ENCODE measurements at places on chromosomes 1 and 21.

DNA sequence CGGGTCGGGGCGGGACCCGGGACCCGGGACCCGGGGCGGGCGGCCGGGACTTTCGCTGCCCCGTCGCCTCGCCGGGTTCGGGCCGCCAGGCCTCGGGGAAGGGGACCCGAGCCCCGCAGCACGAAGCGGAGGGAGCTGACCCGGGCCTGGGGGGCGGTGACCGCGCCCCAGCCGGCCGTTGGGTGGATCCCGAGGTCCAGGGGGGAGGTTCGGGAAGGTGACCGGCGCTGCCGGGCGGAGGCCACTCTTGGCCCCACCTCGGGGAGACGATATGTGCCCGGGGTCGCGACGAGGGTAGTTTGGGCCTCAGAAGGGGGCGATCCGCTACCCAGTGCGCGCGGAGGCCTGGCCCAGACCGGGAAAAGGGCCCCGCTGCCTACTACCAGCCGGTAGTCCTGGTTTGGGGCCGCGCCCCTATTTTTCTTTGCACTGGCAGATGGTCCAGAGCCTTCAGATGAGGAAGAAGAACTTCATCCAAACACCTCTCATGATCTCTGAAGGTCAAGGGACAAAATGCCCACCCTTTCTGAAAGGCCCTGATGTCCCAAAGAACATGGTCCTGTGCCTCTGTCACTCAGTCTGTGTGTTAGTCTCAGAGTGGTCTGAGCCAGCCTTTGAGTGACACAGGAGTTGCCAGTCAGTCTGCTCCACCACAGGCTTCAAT is 766 bp downstream of the AGO4 start:
- DNase-seq, result no peak

GRCh38 chr21:44398499-44398898 is 45.1 kb downstream of the TRPM2 start:
- DNase-seq, result no peak

- no peak for DNase-seq
Measured at GRCh38 chr1:91325456-91325855, 79.2 kb downstream of the HFM1 start.

DNA sequence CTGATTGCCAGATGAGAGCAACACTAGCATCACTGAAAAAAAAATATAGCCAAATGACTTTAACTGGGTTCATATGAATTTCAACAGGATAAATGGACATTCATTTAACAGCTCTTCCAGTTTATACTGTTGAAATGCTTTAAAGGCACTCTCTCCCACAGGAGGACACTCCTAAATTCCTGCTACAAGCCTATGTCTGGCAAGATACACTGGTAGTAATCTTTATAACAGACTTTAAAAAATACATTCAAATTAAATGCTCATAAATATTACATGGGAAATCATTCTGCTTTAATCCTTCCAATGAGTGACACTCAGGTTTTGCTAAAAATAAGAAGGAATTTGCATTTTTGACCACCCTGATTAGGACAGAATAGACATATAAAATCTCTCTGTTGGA is 526.7 kb upstream of the ADAMTS5 start:
- DNase-seq, result no peak

DNA sequence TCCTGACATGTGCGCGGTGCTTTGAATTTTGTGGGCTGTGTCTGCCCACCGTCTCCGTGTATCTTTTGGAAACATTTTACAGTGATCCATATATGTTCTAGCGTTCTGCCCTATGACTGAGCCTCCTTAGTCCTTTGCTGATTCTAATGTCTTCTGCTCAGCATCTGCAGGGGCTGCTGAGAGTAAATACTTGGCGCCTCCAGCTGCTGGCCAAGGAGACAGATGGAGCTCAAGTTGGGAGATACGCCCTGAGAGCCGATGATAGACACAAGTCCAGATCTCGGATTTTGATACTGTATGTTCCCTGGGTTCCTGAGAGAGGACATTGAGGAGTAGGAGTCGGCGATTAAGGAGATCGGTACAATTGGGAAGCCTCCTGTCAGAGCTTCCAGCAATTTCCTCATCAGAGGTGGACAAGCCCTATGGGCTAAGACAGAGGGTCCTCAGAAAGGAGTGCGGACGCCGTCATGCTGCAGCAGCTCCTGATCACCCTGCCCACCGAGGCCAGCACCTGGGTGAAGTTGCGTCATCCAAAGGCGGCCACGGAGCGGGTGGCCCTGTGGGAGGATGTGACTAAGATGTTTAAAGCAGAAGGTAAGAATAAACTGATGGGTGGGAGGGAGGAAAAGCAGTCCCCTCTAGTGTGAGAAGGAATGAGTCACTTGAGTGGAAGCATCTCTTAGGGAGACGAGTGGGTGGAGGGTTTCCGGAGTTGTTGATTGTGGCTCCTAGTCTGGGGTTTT is 390 bp downstream of the ZFP69B start:
- no peak for DNase-seq

- DNase-seq, result no peak
Measured at GRCh38 chr1:30995990-30996612, 69.4 kb downstream of the PUM1 start.

GRCh38 chr1:109472779-109473178 is 6.4 kb downstream of the SYPL2 start:
- no peak for DNase-seq

DNA sequence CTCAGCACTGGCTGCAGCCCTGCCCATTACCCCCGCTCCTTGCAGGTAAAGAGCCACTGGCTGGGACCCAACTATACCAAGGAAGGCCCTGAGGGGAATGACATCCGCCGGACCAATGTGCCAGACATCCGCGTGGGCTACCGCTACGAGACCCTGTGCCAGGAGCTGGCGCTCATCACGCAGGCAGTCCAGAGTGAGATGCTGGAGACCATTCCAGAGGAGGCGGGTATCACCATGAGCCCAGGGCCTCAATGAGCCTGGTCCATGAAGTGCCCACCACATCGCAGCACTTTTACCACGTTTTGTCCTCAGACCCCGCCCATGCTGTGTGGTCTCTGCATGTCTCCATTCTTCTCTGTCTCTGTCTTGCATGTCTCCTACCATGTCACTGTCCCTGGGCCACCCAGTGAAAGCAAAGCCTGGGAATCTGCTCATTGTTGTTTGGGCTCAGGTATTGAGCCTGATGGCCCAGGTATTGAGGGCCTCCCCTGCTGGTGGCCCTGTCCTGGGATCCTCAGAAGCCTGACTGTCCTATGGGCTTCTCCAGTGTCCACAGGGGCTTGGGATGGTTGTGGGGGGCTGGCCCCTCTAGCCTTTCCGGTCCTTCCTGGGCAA is 11.4 kb downstream of the AMPD2 start:
- no peak for DNase-seq

DNA sequence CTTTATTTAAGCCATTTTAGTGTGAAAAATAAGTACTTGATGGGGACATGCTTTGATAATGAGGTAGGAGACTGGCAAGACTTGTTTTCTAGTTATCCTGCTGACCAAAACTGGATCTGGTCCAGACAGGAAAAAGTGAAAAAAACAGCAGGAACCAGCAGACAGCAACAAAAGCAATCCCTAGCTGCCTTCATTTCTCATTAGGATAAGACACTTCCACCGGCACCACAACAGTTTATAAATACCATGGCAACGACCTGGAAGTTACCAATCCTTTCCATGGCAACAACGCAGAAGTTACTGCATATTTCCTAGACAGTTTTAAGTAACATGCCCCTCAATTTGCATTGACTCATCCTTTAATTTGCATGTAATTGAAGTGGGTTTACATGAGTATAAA is 993.8 kb upstream of the NCAM2 start:
- no peak for DNase-seq

GRCh38 chr1:69409731-69410456 is 157.8 kb upstream of the LRRC7 start:
- DNase-seq, result no peak

- no peak for DNase-seq
Measured at GRCh38 chr1:203547147-203547546, 53.2 kb downstream of the OPTC start.

- no peak for DNase-seq
Measured at GRCh38 chr1:208272311-208272710, 28.1 kb upstream of the PLXNA2 start.

DNA sequence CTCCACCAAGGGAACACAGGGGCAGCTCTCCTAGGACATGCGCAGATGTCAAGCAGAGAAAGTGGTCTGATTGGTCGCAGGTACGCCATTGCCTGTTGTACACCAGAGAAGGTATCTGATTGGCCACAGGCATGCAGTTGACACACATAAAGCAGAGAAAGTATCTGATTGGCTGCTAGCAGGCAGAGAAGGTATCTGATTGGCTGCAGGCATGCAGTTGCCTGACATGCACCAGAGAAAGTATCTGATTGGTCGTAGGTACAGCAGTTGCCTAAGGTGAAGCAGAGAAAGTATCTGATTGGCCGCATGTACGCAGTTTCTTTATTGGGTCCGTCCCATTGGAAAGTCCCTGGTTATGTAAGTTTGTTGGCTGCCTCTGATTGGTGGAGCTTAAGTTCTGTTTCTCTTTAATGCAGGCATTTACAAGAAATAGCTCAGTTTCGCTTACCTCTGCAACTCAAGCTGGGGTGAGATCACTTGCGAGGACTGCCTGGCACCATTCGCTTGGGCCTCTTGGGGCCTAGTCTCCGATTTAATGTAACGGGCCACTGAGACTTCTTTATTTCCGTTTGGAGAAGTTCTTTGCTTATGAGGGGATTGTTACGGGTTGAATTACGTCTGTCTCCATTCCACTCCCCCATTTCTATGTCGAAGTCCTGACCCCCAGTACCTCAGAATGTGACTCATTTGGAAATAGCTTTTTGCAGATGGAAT is 74.2 kb downstream of the SIK1 start:
- DNase-seq, result no peak

DNA sequence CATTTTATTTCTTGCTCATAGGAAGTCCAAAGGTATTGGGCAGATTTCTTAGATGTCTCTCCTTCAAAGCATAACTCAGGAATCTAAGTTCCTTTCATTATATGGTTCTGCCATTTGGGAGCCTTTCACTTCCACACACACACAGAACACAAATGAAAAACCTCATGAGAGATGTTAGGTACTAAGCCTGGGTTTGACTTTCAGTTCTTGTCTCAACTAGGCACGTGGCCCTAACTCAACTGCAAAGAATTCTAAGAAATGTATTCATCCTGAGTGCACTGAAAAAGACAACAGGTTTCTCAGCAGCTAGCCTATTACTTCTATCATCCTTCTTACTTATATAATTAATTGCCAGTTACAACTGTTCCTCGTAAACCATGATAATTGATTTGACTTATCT is 190.0 kb upstream of the SAMSN1 start:
- DNase-seq, result no peak

DNA sequence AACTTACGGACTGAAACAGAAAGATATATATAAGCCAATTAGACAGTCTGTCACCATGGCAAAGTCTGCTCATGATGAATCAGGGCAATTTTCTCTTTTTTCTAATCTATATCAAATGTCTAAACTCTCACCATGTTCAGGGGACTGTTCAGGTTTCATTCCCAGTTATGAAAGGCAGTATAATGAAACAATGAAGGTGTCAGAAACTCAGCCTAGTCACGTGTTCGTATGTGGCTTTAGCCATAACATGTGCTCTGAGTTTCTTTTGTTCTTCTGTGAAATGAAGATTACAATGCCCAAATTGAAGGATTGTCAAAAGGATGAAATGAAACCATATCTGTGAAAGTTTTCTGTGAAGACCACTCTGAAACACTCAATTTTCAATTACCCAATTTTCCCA is 392.9 kb downstream of the DSCAM start:
- no peak for DNase-seq

DNA sequence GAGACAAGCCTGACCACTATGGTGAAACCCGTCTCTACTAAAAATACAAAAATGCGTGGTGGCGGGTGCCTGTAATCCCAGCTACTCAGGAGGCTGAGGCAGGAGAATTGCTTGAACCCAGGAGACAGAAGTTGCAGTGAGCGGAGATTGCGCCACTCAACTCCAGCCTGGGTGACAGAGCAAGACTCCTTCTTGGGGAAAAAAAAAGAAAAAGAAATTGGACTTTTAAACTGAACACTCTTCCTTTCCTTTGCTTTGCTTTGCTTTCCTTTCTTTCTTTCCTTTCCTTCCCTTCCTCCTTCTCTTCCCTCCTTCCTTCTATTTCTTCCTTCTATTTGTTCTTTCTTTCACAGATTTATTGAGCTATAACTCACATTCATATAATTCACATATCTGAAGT is 43.3 kb upstream of the PUM1 start:
- DNase-seq, result no peak

DNA sequence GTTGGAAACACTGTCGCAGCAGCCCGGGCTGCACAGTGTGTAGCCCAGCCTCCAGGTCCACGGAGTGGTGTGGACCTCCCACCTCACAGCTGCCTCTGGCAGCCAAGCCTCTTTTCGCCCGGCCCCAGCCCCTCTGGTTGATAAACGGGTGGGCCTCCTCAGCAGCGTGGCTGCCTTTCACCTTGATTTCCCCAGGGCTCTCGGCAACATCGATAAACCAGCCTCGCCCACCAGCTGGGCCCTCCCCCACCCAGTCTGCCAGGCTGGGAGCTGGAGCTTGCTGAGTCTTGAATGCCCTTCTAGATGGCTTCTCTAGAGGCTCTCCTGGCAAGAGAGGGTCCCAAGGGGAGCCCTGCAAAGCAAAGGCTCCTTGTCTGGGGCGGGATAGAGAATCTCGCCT is 31.0 kb upstream of the LHX4 start:
- DNase-seq, result no peak

DNA sequence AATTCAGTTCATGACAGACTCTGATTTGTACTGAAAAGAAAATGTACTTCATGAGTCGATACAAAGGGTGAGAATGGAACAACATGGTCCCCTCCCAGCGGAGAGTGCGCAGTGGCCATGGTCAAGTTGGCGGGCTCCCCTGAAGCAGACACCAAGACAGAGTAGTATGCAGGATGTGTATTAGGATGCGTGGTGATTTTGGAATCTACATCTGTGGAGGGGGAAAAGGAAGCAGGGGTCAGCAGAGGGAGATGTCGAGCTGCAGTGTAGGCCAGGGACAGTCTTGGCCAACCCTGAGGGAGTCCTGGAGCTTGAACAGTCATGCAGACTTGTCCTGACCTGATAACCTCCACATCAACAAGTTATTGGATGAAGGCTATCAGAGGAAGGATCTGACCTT is 481.0 kb downstream of the OMA1 start:
- DNase-seq, result no peak

DNA sequence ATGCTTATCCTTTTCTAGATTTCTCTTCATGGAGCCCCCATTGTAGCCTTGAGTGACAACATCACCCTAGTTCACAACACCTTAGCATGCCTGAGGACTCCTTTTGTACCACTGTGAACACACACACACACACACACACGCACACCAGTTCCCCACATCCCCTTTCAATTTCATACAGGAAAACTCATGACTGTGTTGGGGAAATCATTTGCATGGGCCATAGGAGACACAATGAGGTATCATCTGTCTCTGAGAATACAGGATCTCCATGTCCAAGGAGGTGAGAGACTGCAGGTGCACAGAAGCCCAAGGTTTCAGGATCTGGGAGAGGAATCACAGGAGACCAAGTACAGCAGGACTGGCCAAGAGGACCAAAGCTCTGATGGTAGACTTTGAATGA is 119.7 kb downstream of the TPTE start:
- DNase-seq, result no peak
